CD4-positive, alpha-beta T cell treated with Interleukin-15 for 4 hours (primary cell): ENCODE measurements at places on chromosomes 7 and 10.

GRCh38 chr7:16550671-16551070 is 24.0 kb downstream of the LRRC72 start:
- no peak for DNase-seq

DNA sequence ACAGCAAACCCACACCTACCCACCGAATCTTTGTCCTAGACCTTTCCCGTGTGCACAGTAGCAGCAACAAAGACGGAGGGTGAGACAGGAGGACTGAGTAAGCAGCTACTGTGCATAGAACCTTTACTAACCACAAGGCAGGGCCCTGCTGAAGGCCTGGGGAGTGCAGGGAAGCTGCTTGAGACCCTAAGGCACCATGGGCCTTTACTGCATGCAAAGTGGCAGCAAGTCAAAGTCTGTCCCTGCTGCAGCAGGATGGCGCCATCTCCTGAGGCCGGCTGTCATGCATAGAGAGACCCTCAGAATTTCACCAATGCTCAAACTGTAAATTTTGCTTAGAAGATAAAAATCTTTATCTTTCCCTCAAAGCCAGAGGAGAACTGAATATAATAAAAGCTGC is 610.5 kb downstream of the ACTR3B start:
- DNase-seq: no peak

DNA sequence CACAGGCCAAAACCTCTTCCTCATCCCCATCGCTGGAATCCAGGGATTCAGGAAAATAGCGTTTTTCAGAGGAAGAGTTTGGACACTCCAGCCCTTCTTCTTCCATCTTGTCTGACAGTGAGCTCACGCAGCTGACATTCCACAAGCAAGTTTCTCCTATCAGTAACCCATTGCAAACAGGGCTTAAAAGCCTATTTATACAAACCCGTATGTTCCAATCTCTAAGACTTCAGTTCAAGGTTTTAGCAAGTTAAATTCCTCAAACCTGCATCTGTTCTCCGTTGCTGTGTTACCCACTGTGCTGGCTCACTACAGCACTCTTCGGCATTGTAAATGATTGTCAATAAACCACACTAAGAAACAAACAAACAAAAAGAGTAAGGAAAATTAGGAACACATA is 373 bp downstream of the DHX32 start:
- no peak for DNase-seq

- DNase-seq: no peak
These were observed 146.5 kb upstream of the WNT16 start for GRCh38 chr7:121182281-121182680.

DNA sequence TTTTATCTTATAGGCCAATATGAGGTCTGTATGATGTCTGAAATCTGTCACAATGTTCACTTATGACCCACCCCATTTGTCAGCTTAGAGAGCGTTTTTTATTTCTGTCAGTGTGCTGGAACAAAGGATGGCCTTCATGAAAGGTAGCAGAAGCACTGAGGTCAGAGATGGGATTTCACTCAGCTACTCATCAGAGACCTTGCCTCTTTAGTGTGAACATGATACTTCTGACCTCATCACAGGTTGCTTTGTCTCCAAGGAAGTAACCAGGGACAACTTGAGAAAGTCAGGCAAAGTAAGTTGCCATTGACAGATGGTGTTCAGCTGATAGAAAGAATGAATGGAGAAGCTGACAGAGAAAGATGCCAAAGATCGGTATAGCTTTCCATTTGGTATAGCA is 16.3 kb downstream of the YAE1 start:
- no peak for DNase-seq

- DNase-seq: no peak
These were observed 438.9 kb downstream of the RPS24 start for GRCh38 chr10:78472551-78472890.

DNA sequence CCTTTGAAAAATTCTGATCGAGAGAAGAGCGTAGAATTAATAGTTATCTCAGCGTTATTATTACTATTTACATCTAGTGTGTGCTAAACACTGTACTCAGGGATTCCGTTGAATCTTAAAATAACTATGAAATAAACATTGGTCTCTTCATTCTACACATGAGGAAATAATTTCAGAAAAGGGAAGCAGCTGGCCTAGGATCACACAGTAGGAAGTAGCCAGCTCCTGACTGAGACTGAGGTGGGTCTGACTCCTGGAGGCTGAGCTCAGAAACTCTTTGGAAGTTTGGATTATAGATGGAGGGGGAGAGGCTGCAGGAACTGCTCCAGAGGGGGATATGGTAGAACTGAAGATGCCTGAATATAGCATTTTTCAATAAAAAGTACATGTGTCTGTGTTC is 183.9 kb upstream of the WDR11 start:
- no peak for DNase-seq

DNA sequence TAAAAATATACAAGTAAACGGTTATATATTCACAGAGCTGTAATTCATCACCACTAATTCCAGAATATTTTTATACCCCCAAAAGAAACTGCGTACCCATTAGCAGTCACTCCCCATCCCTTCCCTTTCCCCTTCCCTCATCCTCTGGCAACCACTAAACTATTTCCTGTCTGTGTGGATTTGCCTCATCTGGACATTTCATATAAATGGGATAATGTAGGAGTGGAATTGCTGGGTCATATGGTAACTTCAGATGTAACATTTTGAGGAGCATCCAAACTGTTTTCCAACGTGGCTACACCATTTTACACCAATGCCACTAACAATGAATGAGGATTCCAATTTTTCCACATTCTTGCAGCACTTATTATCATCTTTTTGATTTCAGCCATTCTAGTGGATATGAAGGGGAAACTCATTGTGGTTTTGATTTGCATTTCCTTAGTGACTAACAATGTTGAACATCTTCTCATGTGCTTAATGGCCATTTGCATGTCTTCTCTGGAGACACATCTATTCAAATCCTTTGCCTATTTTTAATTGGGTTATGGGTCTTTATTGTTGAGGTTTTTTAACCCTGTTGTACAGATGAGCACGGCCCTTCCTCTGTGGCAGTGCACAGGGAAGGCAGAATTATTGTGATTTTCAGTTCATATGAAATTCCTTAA is 79.2 kb downstream of the RBM20 start:
- DNase-seq: no peak

- no peak for DNase-seq
These were observed 97.6 kb upstream of the GPR22 start for GRCh38 chr7:107372298-107372697.

- DNase-seq: no peak
These were observed 212.0 kb downstream of the TWIST1 start for GRCh38 chr7:18905316-18905943.

GRCh38 chr7:82109288-82109687 is 334.3 kb downstream of the CACNA2D1 start:
- DNase-seq: no peak

DNA sequence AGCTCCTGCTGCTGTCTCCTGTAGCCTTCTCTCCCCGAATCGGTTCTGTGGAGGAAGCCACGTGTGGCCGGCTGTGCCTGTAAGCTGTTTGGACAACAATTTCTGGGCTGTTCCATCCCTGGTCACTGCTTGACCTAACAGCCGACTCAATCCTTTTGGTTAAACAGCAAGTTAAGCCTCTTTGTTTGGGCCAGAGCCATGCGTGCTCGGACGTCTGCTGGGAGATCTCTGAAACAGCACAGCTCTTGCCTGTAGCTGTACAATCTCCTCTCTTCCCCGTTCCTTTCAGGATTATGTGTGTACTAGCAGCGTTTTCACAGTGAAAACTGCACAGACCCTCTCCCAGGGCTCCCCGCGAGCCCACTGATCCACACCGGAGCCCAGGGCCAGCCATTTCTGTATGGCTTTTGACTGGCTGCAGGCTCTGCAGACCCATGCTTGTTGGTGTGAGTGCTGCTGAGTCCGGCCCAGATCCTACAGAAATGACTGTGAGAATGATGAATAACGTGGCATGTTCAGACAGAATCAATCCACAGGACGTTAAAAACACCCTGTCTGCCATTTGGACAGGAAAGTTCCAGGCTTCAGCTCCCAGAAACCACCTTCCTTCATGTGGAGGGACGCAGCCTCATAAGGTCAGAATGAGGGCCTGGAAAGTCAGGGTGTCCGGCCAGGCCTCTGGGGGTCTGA is 428.6 kb upstream of the ADARB2 start:
- DNase-seq: no peak

GRCh38 chr10:54728511-54728910 is 72.5 kb downstream of the PCDH15 start:
- no peak for DNase-seq

DNA sequence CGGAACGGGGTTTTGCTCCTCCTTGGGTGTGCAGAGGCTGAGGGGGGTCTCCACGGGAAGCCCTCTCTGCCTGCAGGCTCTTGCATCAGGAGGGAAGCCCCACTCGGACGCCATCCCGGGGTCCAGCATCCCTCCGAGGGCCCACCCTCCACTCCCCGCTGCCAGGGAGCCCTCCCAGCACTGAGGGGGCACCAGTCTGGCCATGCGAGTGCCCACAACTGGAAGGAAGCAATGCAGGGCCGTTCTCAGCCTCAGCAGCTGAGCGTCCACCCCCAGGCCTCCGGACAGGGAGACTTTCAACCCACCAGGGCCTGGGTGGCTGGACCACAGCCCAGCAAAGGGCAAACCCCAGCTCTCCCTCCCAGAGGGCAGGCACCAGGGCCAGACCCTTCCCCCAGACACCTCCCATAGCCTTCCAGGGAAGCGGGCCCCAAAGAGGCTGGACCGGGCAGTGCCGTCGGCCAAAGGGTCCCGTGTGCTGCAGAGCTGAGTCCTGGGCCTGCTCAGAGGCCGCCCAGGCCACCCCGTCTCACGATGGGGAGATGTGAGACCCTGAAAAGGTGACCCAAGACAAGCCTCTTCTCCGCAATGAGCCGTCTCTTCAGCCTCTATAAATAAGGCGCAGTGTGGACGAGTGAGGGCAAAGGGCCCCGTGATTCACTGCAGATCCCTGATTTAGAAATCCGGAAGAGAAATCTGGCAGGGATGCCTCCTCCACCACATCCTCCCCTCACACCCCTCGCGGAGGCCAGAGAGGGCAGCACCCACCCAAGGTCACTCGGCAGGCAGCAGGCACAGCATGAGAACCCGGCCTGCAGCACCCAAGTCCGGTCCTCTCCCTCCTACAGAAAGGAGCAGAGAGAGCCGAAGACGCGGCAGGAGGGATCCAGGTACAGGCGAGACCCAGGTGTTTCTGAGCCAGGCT is 81.9 kb upstream of the DNAAF5 start:
- DNase-seq: no peak

DNA sequence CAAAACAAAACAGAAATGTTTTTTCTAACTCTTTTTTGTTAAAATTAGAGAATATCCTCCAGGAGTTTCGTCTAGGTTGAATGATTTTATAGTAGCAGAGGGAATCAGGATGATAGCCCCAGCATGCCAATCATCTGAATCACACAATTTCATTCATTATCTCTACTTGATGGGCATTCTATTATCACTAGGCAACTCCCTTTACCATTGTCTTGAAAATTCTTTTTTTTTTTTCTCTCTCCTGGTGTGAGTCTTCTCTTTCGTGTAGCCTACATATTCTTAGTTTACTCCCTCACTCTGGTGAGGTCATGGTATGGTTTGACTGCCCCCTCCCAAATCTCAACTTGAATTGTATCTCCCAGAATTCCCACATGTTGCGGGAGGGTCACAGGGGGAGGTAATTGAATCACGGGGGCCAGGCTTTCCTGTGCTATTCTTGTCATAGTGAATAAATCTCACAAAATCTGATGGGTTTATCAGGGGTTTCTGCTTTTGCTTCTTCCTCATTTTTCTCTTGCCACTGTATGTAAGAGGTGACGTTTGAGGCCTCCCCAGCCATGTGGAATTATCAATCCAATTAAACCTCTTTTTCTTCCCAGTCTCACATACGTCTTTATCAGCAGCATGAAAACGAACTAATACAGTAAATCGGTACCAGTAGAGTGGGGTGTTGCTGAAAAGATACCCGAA is 105.0 kb downstream of the OTUD1 start:
- no peak for DNase-seq

DNA sequence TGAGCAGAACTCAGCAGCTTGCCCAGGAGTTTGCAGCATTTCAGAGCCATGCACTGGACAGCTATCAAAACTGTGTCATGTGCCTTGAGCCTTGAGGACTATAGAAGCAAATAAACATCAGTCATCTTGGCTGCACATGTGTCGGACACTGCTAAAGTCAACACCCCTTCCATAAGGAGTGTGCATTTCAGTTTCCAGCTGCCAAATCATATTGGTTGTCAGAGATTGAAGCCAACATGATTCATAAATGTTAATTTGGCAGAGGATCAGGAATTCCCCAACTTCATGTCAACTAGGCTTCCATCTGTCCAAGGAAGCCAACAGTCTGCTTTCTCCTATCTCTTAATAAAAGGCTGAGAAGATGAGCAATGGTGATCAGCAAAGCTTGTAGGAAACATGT is 32.8 kb downstream of the SLC16A12 start:
- no peak for DNase-seq
